ENCODE measurements at places on chromosomes 3 and 15.

- DNase-seq, result no peak
These were observed 59.4 kb upstream of the NEO1 start for GRCh38 chr15:72992841-72993252.

DNA sequence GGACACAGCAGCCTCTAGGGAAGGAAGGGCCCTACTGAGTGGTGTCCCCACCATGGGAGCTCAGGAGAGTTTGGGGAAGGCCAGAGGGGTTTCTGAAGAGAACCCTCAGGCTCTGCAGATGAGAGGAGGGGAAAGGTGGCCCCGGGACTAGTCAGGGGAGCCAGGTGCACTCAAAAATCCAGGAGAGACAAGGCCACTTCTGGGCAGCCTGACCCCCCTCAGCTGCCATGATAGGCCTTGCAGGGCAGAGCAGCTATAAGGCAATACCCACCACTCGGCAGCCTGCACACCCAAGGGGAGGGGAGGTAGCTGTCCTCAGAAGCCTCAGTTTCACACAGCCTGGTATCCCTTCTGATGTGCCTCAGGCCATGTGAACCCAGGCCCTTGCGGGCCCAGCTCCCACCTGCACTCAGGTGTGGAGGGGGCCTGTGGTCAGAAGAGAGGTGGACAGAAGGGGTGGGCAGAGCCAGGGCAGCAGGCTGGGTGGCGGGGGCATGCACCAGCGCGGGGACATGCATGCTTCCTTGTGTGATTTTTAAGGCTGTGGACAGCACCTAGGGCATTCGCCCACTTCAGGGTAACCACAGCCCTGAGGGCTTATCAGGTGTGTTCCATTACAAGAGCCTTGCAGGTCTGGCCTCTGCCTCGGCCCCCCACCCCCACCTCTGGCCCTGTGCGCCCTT lies 34.6 kb downstream of the SRPRB start:
- no peak for DNase-seq

DNA sequence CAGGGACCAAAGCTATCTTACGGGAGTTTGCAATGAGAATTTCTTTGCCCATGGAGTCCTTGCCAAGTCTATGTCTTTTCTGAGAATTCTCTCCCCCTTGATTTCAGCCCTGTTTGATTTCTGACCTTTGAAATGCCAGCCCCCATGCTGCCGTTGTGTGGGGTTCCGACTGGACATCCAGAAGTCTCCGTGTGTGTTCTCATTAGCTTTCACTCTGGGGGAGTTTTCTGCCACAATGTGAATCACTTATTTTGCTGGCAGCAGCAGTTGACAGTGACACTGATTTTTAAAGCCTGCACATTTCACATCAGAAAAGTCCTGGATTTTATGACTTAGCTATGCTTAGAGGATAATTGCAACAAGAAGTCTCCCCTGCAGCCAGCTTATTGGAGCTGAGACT lies 98.4 kb upstream of the CTDSPL start:
- no peak for DNase-seq

- DNase-seq, result no peak
These were observed 611.3 kb downstream of the SI start for GRCh38 chr3:164467007-164467406.

GRCh38 chr3:158790901-158791589 lies 10.8 kb upstream of the MFSD1 start:
- peak; percentile 30 for DNase-seq

DNA sequence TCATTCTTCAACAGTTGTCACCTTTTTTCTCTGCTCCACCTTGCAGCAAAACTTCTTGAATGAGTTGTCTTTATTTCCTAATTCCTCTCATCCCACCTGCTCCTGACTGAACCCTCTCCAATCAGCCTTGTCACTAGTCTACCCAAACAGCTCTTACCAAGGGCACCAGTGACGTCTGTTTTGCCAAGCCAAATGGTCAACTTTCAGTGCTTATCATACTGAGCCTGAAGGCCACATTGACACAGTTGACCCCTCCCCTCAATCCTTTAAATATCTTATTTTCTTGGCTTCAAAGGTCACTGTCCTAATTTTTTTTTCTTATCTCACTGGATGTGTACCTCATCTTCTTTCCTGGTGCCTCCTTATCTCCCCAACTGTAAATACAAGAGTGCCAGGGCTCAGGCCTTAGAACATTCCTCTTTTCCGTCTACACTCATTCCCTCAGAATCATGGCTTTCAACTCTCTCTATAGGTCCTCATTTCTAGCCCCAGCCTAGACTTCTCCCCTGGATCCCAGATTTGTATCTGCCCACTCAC lies 43.2 kb downstream of the CMTM8 start:
- no peak for DNase-seq

GRCh38 chr3:151919446-151919845 lies 46.0 kb downstream of the SUCNR1 start:
- no peak for DNase-seq

DNA sequence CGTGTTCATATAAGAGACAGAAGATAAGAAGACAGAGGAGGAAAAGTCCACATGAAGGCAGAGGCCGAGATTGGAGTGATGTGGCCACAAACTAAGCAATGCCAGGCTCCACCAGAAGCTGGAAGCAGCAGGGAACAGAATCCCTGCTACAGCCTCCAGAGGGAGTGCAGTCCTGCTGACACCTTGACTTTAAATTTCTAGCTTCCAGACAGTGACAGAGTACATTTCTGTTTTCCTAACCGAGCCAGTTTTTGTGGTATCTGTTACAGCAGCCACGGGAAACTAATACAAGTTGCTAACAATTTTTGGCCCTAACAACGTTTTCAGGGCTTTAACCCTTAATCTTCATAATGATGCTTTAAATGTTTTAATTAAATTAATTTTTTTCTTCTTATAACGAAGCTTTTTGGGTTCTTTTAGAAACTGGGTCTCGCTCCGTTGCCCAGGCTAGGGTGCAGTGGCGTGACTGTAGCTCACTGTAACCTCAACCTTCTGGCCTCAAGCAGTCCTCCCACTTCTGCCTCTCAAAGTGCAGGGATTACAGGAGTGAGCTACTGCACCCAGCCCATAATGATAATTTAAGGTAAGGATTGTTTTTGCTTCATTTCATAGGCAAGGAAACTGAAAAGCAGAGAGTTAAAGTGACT lies 202.3 kb upstream of the PROK2 start:
- no peak for DNase-seq

DNA sequence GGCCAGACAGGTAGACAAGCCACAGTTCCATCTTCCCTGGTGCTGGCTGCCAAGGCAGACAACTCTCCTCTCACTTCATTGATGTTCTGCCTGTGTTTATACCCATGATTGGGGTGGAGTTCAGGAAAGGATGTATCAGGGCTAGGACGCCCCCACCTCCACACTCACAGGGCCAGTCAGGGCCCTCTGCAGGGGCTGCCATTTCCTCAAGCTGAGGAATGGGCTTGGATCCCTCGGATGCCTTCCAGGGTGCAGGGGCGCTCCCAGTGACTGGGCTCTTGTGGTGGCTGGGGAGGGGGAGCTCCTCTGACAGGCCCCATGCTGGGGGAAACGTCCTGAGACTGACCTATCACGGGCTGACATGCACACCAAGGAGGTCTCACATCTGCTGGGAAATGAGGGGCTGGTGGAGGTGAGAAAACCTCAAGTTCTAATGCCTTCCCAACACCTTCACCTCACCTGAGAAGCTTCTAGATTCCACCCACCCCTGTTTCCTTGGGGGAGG lies 31.4 kb downstream of the SEMA7A start:
- DNase-seq, result no peak

All from SIG-M5 (cell line).